ENCODE measurements at places on chromosomes 3 and 15. TPM values are rescaled to one million over a fixed set of nuclear protein-coding genes. Genes with fewer than 3 reads are reported as not detected.

The PLA1A gene
- total RNA-seq, result 4.9 TPM

The GOLGA6B gene
- total RNA-seq, result not detected

The RAB7A gene
- 110 TPM for total RNA-seq

The CPB1 gene
- 3.4 TPM for total RNA-seq

The CLRN1 gene
- total RNA-seq, result not detected

The MFAP1 gene
- 14.4 TPM for total RNA-seq

The GTPBP8 gene
- total RNA-seq, result 23.4 TPM

The CHP1 gene
- total RNA-seq, result 107 TPM

The CHCHD4 gene
- 19.9 TPM for total RNA-seq

The GHSR gene
- not detected for total RNA-seq

The TMEM207 gene
- not detected for total RNA-seq
